ENCODE measurements at places on chromosomes 16 and 17. TPM values are rescaled to one million over a fixed set of nuclear protein-coding genes. Genes with fewer than 3 reads are reported as not detected.

TEKT1 gene
- total RNA-seq = not detected

AXIN2 gene
- 28.2 TPM for total RNA-seq

HOXB7 gene
- not detected for total RNA-seq

ITGA2B gene
- 13.3 TPM for total RNA-seq

SMIM5 gene
- not detected for total RNA-seq

SPECC1 gene
- 101 TPM for total RNA-seq

DHODH gene
- total RNA-seq = 11.7 TPM

TBC1D3B gene
- 0.54 TPM for total RNA-seq

CCL1 gene
- total RNA-seq = not detected

TBC1D3L gene
- total RNA-seq = 8.2 TPM

CACNG1 gene
- not detected for total RNA-seq

HNF1B gene
- total RNA-seq = 0.04 TPM

- no peak for DNase-seq
Measured at GRCh38 chr16:72044296-72044695, 10.0 kb upstream of the HP start.

- DNase-seq = peak; percentile 71
Measured at GRCh38 chr17:732067-732901, at the start of gene TLCD3A. Gene TLCD3A, plus strand, starts transcription at chr17:732596. Its CDS starts 52 bp downstream, at chr17:732648.

DNA sequence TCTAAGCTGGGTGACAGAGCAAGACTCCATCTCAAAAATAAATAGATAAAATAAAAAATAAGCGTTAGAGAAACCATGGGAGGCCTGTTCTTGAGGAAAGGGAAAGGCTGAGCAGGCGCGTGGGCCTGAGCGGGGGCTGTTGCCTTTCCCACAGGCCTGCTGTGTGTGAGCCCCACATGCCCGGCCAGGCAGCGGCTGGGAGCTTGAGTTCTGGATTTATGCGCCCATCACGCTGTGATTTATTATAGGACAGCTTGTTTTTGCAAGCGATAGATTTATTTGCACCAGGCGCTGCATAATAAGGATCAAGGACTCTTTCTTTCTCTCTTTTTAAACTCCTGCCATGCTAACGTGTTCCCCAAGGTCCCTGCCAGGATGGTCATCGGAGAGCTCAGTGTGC lies 14.8 kb upstream of the WFDC1 start:
- no peak for DNase-seq

DNA sequence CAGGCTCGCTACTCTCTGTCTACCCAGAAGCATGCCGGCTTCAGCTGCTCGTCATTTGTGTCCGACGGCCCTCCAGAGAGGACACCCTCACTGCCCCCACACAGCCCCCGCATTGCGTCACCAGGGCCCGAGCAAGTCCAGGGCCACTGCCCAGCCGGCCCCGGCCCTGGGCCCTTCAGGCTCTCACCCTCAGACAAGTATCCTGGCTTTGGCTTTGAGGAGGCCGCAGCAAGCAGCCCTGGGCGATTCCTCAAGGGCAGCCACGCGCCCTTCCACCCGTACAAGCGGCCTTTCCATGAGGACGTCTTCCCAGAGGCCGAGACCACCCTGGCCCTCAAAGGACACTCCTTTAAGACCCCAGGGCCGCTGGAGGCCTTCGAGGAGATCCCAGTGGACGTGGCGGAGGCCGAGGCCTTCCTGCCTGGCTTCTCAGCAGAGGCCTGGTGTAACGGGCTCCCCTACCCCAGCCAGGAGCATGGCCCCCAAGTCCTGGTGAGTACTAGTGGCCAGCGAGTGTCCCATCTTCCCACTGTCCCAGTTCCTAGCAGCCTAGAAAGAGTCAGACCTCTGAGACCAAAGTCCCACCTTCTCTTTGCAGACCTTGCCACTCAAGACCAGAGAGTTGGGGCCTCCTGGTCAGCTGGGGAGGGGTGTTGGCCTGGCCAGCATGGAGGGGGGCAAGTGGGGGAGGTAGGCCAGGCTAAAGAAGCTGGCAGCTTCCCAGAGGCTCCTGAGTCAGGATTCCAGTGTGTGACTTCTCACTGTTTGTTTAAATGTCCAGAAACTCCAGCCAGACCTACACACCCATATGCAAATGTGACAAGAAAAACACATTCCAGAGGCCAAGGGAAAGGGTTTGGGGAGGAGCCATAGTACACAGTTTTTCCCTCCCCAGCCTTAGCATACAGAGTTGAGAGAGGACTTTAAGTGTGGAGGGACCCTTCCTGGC lies 18.6 kb downstream of the FOXN1 start:
- DNase-seq = no peak

GRCh38 chr17:61338000-61338798 lies 61.4 kb upstream of the TBX2 start:
- DNase-seq = no peak

DNA sequence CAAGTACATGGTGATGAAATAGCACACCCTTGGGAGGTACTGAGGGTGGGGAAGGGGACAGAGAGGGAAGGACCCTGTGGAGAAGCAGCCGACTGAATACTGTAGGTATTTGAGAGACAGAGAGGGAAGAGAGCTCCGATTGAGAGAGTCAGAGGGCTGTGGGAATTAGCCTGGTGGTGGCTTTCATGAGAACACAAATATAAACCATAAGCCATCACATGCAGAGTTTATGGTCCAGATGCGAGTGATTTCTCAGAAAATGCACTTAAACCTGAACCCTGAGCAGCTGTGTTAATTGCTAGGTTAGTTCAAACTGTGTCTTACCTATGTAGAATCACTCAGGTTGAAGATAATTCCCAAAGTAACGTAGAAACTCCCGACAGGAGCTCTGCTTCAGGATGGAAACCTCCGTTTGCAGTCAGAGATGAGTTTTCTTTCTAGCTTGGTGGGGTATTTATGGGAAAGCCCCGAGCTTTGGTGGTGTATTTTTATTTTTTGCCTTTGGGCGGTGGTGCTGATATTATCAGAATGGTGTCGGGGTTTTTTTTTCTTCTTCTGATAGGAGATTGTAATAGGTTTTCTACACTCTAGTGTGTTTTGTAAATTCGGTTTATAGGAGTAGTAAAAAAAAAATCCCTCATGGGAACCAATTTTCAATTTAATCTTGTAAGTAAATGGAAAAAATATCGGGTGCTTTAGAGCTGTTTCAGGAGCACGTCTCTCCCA lies 184.9 kb upstream of the CACNG5 start:
- DNase-seq = no peak

DNA sequence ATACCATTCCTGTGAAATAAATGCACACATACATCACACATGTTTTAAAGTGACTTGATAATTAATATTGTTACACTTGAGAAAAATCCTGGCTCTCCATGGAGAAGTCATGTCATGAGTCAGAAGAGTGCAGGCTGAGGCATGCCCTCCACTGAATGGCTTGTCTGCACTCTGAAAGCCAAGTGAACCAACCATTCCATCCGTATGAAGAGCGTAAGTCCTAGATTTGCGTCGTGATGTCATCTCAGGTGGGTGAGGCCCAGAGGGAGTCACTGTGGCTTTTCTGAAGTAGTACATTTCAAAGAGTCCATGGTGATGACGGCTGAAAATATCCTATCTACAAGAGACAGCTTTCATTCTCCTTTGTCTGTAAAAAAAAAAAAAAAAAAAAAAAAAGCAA lies 83.5 kb upstream of the IRX5 start:
- no peak for DNase-seq

- DNase-seq = no peak
Measured at GRCh38 chr16:78386557-78387324, 287.3 kb downstream of the WWOX start.

GRCh38 chr17:67517325-67517724 lies 140.2 kb downstream of the PITPNC1 start:
- DNase-seq = no peak

- no peak for DNase-seq
Measured at GRCh38 chr16:72482695-72483094, 310.7 kb upstream of the PMFBP1 start.

GRCh38 chr17:49035470-49036269 lies 38.5 kb downstream of the IGF2BP1 start:
- DNase-seq = peak; percentile 92

GRCh38 chr17:74608511-74608910 lies 15.0 kb downstream of the CD300E start:
- no peak for DNase-seq

DNA sequence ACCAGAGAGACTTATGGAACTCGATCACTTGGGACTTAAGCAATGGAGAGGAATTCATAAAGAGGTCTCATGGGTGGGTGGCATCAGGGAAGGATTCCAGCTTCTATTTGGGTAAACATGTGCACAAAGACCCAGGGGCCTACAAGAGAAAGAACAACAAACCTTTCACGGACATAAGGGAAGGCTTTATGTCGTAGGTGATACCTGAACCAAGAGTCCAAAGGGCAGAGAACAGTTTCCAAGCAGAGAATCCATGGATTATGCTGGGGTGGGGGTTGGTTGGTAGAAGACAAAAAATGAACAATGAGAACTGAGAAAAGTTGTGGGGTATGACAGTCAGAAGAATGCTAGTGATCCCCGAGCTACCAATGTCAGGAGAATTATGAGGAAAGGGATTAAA lies 119.8 kb downstream of the CNTNAP4 start:
- no peak for DNase-seq

DNA sequence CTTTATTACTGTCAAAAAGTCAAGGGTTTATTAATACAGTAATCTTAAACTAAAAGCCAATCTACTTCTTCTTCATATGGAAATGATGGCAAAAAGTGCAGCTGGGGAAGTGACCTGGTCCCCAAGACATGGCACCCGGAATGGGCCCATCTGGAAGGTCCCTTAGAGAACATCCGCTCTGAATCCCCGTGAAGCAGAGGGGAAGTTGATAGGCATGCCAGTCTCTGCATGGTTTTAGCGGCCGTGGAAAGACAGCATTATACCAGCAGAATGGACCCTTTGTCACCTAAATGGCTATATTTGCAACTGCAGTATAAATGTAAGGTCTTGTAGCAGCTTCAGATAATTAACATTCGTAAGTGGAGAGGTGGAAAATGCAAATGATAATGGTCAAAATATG lies 32.4 kb downstream of the COTL1 start:
- no peak for DNase-seq

GRCh38 chr17:921161-921560 lies 58.4 kb downstream of the NXN start:
- no peak for DNase-seq

GRCh38 chr16:2977440-2977839 lies 2.8 kb downstream of the PKMYT1 start:
- no peak for DNase-seq

DNA sequence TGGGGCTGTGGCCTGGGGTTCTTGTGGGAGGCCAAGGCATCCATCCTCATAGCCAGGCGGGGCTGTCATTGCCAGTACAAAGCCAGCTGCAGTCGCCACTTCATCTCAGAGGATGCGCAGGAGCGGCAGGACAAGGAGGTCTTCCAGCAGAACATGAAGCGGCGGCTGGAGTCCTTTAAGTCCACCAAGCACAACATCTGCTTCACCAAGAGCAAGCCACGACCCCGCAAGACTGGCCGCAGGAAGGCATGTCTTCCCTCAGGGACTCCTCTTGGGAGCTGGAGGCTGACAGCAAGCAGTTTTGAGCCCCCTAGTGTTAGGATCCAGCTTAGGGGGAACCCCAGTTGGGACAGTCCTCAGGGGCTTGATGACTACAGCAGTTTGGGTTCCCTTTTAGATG lies 15.1 kb upstream of the PLEKHG4 start:
- DNase-seq = peak; percentile 70

Data from GM23338 (cell line).